ENCODE measurements at places on chromosomes 4 and X.

- DNase-seq, result no peak
Measured at GRCh38 chr4:91359041-91360031, 944.4 kb upstream of the GRID2 start.

DNA sequence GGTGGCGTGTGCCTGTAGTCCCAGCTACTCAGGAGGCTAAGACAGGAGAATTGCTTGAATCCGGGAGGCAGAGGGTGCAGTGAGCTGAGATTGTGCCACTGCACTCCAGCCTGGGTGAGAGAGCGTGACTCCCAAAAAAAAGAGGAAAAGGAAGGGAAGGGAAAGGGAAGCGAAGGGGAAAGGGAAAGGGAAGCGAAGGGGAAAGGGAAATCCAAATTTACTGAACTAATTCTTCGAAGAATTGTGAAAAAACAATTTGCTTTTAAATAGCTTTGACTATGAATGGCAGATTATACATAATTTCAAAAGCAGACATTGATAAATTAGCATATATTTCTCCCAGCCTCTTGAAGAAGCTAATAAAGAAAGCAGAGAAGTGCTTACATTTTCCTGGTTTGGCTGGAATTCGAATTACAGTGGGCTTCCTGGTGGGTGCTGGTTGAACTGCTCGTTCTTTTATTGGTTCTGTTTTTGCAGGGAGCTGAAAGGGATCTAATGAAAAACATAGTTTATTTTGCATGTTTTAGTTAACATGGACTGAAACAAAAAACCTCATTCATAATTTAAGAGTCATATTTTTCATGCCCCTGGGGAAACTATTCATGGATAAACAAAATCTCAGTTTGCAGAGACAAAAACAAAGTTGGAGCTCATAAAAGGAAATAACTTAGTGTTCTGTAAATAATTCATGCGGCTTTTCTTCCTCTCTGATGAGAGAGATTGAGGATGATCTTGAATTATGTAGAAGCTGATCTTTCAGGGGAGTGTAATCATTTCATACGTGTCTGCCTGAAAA lies 66.0 kb downstream of the RPS3A start:
- DNase-seq, result no peak

DNA sequence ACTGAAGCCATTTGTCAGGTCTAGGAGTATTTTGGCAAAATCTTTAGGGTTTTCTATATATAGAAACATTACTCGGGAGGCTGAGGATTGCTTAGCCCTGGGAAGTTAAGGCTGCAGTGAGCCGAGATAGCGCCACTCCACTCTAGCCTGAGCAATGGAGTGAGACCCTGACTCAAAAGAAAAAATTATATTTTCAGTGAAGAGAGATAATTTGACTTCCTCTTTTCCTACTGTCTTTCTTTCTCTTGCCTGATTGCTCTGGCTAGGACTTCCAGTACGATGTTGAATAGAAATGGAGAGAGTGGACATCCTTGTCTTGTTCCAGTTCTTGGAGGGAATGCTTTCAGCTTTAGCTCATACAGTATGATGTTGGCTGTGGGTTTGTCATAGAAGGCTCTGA lies 44.4 kb downstream of the UCHL1 start:
- DNase-seq, result no peak

DNA sequence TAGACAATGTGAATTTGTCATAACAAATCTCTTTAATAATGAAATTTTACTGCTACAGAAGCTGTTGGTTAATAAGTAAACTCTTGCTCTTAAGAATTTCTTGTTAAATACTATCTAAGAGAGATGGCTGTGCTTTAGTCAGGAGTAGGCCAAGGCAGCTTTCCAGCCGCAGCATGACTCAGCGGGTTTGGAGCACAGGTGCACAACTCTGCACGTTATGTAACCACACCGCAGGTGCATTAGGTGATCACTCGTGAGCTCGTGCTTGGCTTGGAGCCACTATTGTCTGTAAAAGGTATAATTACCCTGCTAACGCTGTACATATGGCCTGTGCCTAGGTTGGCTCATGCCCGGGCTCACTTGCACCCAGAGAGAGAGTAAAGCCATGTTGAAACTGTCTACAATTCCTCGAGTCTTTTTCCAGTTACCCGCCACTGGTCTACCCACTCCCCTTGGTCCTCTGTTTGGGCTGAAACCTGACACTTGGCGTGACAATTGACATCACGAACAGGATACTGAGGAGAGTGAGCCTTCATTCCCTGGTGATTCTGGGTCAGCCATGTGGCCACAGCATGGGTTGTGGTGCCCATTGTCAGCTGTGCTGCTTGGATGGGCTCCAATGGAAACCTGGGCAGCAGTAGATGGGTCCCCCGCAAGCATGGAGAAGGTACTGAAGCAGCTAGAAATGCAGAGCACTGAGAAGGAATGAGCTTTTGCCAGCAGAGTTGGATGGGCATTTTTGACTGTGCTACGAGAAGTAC lies 18.4 kb upstream of the ANAPC4 start:
- no peak for DNase-seq

DNA sequence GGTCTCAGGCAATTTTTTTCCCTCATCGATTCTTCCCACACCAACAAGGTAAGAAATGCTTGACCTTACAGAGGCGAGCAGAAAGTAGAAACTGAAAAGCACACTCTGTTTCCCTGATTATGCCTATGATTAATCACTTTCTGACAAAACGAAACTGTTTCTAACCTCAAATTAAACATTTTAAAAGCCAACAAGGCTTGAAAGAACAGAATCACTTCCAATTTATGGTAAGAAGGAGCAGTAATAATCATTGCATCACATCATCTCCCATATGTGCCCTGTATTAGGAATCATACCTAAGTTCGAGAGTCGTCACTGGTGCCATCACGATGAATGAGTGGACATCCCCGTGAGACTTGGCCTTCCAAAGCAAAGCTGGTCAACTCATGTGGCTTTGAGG lies 12.5 kb upstream of the CXCL13 start:
- DNase-seq, result no peak

GRCh38 chr4:154010371-154010770 lies 221.5 kb upstream of the SFRP2 start:
- DNase-seq, result no peak

GRCh38 chr4:3419836-3420605 lies 21.7 kb upstream of the HGFAC start:
- DNase-seq, result no peak

GRCh38 chr4:84085986-84086385 lies 413.1 kb downstream of the NKX6-1 start:
- DNase-seq, result no peak

DNA sequence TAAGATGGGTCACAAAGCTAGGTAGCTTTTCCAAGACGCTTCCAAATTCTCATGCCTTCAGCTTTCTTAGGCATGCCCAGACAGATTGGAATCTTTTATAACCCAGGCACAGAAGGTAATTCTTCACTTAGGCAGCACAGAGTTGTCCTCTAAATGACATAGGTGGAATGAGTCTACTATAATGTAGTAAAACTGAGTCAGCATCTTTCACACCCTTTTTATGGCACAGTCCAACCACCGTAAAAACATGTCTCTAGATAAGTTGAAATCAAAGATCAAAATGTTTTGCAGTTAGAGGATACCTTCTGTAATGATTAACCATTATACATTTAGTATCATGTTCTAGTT lies 128.4 kb upstream of the FAT1 start:
- no peak for DNase-seq

- DNase-seq, result no peak
Measured at GRCh38 chrX:155148724-155149537, 67.3 kb upstream of the VBP1 start.

DNA sequence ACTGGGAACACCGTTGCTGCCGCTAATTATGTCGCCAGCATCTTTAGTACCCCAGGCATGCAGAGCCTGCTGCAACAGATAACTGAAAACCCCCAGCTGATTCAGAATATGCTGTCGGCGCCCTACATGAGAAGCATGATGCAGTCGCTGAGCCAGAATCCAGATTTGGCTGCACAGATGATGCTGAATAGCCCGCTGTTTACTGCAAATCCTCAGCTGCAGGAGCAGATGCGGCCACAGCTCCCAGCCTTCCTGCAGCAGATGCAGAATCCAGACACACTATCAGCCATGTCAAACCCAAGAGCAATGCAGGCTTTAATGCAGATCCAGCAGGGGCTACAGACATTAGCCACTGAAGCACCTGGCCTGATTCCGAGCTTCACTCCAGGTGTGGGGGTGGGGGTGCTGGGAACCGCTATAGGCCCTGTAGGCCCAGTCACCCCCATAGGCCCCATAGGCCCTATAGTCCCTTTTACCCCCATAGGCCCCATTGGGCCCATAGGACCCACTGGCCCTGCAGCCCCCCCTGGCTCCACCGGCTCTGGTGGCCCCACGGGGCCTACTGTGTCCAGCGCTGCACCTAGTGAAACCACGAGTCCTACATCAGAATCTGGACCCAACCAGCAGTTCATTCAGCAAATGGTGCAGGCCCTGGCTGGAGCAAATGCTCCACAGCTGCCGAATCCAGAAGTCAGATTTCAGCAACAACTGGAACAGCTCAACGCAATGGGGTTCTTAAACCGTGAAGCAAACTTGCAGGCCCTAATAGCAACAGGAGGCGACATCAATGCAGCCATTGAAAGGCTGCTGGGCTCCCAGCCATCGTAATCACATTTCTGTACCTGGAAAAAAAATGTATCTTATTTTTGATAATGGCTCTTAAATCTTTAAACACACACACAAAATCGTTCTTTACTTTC lies 1.8 kb downstream of the UBQLN2 start:
- no peak for DNase-seq

GRCh38 chr4:26407476-26407875 lies 82.8 kb downstream of the CCKAR start:
- DNase-seq, result no peak

DNA sequence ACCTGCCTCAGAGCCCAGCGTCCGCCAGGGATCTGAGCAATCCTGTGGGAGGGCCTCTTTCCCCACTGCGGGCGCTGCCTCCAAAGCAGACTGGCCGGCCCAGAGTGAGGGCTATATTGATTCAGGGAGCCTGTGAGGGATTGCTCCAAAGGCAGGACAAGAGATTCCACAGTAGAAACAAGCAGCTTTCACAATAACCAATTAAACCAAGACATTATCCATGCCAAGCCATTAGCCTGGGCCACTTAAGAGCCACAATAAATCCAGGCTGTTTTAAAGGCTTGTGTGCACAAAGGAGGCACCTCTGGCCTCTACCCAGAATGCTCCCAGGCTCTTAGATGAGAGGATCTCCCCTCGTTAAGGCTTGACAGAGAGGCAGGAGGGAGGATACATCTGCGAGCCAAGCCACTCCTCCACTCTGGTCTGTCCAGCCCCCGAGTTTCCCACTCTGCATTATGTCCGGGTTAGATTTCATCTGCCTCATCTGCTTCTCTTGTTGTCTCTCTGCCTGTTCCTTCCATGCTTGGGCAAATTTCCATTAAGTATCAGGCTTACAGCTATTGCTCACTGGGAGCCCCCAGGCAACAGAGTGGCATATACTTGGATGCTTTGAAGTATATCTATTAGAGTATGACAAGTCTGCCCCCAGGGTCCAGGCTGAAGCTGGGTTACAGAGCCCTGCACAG lies 357.9 kb downstream of the UNC5C start:
- DNase-seq, result no peak

- peak; percentile 52 for DNase-seq
Measured at GRCh38 chr4:7206911-7207567, 14.7 kb downstream of the SORCS2 start.

- no peak for DNase-seq
Measured at GRCh38 chr4:127503111-127503510, 129.6 kb upstream of the INTU start.

DNA sequence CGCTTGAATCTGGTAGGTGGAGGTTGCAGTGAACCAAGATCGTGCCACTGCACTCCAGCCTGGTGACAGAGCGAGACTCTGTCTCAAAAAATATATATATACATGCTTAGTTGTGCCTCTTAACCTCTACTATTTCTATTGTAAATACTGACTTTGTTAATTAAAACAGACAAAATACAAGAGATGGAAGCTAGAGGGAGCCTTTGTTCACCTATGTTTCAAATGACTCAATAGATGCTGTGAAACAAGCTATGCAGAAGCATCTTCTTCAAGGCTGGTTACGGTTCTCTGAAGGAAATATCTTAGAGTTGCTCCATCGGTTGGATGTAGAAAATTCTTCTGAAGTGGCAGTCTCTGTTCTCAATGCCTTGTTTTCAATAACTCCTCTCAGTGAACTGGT lies 6.2 kb downstream of the NCAPG start:
- no peak for DNase-seq

GRCh38 chr4:99617374-99617773 lies 40.3 kb downstream of the C4orf54 start:
- no peak for DNase-seq

- DNase-seq, result no peak
Measured at GRCh38 chrX:37834937-37835336, 12.4 kb downstream of the DYNLT3 start.

GRCh38 chrX:29858714-29859113 lies 356.6 kb upstream of the MAGEB2 start:
- DNase-seq, result no peak

Measured in C1 segment of cervical spinal cord (tissue), 14 donors.